ENCODE measurements at places on chromosomes 2 and 18.

DNA sequence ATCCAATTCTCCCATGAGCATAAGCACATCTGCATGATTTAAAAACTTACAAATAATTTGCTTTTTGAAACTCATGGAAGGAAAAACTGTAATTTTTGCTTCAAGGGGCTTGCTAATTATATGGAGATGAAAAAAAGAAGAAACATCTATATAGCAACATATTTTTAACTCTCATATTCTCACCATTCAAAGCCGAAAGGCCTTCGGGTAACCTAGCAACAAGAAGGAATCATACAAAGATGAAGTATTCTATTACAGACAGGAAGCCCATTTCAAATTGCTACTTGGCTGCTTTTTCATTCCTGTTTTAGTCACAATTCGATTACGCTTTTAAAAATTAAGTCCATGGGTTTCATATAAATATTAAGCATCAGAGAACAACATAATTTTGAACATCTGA lies 39.2 kb upstream of the RNU4ATAC start:
- H3K4me1 ChIP-seq = peaks cover 23% of the 10 kb centered on the region
- no peaks in the 10 kb centered on the region for H3K27me3 ChIP-seq
- peaks cover 2% of the 10 kb centered on the region for H3K36me3 ChIP-seq
- no peak for DNase-seq
- no peak overlapping the region for H3K27ac ChIP-seq

DNA sequence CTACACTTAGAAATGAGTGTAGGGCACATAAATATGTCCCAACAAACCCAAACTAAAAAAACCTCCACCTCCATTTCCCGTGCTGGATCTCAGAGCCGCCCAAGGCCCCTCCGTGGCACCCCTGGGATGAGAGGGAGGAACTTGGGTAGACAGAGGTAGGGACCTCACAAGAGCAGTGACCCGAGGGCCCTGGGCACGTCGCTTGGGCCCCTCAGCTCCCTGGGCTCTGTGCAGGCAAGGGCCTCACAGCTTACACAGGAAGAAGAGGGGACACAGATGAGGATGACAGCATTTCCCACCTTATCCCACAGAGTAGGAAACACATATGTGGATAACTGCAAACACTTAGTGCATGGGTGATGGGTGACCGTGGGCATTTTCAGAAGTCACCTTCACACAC lies 93.9 kb upstream of the TPO start:
- no peak overlapping the region for H3K4me3 ChIP-seq
- H3K36me3 ChIP-seq = peaks cover 2% of the 10 kb centered on the region
- H3K4me1 ChIP-seq = no peaks in the 10 kb centered on the region

DNA sequence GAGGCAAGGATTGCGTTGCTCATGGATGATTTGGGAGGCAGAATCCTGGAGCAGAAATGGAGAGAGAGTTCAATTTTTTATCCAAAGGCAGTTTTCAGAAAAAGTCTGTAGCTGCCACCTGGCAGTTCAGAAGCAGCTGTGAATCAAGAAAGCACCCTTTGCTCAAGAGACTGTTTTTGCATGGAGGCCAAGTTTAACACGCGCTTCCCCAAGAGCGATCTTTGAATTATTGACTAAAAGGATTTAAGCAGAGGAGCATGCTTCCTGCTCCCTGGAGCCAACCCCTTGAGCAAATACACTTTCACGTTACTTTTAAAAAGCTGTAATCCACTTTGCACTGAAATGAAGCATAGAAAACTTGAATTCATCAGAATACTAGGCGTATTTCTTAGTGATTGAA lies 252.4 kb downstream of the RNF144A start:
- no peak overlapping the region for H3K4me3 ChIP-seq
- DNase-seq = no peak
- H3K36me3 ChIP-seq = peaks cover 12% of the 10 kb centered on the region
- no peaks in the 10 kb centered on the region for H3K4me1 ChIP-seq
- no peak overlapping the region for H3K27ac ChIP-seq

- no peaks in the 10 kb centered on the region for H3K27me3 ChIP-seq
- H3K4me3 ChIP-seq = no peak overlapping the region
- DNase-seq = no peak
- no peak overlapping the region for H3K27ac ChIP-seq
- H3K36me3 ChIP-seq = no peaks in the 10 kb centered on the region
These were observed 127.8 kb downstream of the AGPS start for GRCh38 chr2:177520324-177520723.

DNA sequence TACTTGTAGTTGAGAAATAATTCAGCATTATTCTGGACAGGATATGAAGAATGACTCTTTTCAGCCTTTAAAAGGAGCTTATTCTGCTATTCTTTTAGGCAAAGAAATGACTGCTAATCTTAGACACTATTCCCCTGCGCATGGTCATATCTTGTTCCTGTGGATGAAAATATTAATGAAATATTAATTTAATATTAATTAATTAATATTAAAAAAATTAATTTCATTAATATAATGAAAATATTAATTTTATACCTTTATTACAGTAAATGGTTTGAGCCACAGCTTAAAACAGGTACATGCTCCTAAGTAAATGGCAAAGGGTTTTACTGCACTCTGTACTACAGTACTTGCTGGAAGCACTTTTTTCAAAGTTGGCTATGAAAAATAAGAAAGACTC lies 890.1 kb upstream of the PIK3C3 start:
- no peaks in the 10 kb centered on the region for H3K27me3 ChIP-seq
- no peak overlapping the region for H3K4me3 ChIP-seq
- H3K36me3 ChIP-seq = no peaks in the 10 kb centered on the region
- no peak overlapping the region for H3K27ac ChIP-seq
- H3K4me1 ChIP-seq = no peaks in the 10 kb centered on the region
- no peak for DNase-seq

- H3K36me3 ChIP-seq = peaks cover 2% of the 10 kb centered on the region
- no peaks in the 10 kb centered on the region for H3K27me3 ChIP-seq
- H3K4me1 ChIP-seq = peaks cover 37% of the 10 kb centered on the region
- peak overlapping the region; percentile 99 for H3K4me3 ChIP-seq
These were observed 495 bp downstream of the TMEM169 start for GRCh38 chr2:216082117-216082711.

DNA sequence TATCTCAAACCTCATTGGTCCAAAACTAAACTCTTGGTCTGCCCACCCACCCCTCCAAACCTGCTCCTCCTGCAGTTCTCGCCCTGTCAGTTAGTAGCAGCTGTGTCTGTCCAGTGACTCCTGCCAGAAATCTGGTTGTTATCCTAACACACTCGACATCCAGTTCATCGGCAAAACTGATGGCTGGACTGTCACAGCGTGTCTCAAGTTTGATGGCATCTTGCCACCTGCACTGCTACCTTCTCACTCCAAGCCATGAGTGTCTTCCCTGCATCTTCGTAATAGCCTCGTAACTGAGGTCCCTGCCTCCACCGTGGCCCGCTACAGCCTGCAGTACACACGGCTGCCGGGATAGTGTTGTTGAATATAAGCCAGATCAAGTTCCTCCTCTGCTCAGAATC lies 470.1 kb upstream of the RAB12 start:
- no peak overlapping the region for H3K4me3 ChIP-seq
- H3K27ac ChIP-seq = no peak overlapping the region
- H3K36me3 ChIP-seq = peaks cover 2% of the 10 kb centered on the region
- no peaks in the 10 kb centered on the region for H3K4me1 ChIP-seq
- no peaks in the 10 kb centered on the region for H3K27me3 ChIP-seq

Measured in T-helper 17 cell (primary cell).